RCC 7860 (cell line): ENCODE measurements at places on chromosomes 5 and 9.

GRCh38 chr9:80501635-80502034, 929.9 kb downstream of the TLE4 start:
- peak; percentile 46 for DNase-seq

DNA sequence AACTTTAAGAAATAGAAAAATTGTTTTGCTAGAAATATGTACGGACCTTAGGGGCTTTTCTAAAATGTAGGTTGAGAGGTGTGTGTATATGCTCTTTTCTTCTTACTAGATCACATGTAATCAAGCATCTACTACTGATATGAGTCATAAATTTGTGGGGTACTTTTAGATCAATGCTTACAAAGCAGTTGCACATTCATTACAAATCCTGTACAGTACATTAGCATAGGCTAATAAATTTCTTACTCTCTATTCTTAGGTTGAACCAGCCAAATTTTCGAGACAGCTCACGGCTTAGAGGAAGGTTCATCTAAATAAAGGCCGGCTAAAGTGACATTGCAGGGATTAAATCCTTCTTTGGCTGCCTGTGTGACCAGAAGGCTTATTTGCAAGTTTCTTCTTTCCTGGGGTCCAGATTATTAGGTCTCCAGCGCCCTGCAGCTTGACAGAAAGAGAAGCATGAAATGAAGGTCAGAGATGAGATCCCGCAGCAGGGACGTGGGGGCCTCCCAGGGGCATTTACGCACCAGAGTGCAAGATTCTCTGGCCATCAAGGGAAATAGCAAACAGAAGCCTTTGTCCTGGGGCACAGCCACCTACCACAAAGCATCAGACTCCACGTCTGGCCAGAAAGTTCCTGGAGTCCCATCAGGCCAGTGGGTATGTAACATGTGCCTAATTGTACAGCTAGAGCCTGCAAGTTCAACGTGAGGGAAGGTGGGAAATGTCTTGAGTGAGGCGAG, 53.0 kb downstream of the NIM1K start:
- DNase-seq = no peak

GRCh38 chr9:93675336-93676150, 99.2 kb downstream of the PHF2 start:
- DNase-seq = no peak

DNA sequence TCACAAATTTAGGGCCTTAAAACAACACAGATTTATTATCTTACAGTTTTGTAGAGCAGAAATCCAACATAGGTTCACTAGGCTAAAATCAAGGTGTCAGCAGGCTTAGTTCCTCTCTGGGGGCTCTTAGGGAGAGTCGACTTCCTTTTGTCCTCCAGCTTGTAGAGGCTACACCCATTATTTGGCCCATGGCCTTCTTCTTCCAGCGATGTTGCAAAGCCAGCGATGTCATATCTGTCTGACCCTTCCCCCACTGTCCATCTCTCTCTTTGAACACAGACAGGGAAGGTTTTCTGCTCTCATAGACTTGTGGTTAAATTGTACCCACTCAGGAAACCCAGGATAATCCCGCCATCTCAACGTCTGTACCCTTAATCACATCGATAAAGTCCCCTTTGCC, 60.3 kb upstream of the SHB start:
- no peak for DNase-seq

- no peak for DNase-seq
These were observed 6.7 kb downstream of the SLC4A9 start for GRCh38 chr5:140366589-140367255.

GRCh38 chr5:80147119-80147815, 108.6 kb downstream of the SERINC5 start:
- no peak for DNase-seq

DNA sequence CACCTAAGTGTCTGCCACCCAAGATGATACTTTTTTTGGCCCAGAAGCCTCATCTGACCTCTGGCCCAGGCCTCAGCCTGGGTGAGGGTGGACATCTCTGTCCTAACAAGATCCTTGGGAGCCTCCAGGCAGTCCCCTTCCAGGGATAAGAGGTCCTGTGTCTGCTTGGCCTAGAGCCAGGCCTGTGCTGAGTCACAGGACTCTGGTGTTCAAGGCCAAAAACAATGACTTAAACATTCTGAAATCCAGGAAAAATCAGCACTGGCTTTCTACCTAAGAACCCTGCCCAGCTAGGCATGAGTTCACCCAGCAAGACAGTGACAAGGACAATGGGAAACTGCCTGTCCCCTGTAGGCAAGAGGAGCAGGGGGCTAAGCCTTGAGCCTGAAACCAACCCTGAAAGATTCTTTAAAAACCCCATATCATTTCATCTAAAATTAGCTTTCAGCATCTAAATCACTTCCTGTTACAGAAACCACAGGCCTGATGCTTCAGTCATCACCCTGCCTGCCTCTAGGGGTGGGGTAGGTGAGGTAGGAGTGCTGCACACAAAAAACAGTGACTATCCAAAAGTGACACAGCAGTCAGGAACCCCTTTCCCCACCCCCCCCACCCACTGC, 29.9 kb downstream of the CSF2 start:
- DNase-seq = peak; percentile 92

DNA sequence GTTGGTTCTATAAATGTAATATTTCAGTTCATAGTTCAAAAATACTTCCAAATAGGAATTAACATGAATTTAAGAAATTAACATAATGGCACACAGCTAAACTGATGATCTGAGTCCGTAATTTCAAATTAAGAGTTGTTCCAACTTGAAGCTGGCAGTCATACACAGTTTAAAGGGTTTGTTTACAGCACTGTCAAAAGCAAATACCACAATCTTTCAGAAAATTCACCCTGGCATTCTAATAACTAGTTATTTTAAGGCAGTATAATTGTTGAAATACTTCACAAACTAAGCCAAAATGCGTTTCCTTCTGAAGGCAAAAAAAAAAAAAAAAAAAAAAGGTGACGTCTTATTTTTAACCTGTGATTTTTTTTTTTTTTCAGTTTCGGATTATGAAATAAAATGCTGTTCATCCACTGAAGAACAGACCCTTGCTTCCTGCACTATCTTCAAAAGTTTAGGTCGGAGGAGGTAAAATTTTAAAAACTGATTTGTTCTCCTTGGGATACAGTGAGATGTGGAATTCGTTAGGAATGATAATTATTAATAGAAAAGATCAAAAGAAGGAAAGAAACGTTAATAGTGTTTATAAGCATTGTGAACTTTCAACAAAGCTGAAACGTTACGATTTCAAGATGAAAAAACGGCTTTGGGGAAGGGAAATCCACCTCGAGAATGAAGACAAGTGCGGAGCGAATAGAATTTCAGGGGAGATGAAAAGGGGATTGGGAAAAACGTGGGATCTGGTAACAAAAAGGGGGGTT, 850 bp downstream of the IL6ST start:
- no peak for DNase-seq

GRCh38 chr9:14349447-14350348, 35.8 kb upstream of the NFIB start:
- no peak for DNase-seq

DNA sequence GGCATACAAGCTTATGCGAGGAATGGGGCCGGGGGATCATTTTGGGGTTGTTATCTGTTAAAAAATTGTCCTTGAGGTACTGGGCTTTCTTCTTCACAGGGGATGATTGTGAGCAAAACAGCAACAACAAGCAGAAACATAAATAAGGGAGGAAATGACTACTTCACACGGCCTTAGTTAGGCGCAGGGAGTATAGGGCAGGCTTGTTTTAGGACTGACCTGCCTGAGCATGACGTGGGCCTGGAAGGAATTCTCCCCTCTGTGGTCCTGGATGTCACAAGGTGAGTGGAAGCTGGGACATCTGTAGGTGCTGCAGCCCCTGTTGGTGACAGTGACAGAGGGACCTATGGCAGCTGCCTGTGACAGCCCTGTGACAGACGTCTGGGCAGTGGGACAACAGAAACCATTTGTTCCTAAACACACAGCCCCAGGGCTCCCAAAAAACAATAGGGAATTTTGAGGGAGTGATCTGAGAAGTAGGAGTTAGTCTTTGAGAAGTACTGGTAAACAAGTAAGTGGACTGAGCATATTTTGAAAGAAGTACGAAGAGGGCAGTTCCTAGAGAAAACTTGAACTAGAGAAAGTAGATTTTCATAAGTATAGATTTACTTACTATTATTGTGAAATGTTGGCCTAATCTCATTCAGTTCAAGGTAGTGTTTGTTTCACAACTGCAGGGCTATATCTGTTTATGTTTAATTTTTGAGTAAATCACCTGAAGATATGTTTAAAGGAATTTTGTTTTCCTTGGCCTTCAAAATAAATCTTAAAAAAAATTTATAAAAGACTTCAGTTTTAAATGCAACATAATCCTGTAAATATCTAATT, 113.1 kb downstream of the KDM4C start:
- DNase-seq = no peak

DNA sequence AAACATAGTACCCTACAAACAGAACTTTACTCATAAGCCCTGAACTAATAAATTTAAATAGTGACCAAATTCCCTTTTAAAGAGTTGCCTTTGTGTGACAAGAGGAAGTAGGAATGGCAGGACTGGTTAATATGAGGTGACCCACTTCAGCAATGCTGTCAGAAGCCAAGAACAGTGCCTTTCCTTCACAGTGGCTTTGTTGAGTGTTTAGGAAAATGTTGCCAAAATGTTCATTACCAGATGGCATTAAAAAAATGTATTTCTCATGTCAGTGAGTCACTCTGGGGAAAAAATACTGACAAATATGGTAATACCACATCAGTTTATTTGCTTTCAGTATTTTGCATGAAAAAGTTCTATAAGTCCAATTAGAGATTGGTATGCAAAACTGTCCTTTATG, 103.3 kb downstream of the DIRAS2 start:
- no peak for DNase-seq

GRCh38 chr5:1999794-2000193, 117.1 kb upstream of the IRX4 start:
- no peak for DNase-seq

- no peak for DNase-seq
These were observed 49.9 kb upstream of the JAK2 start for GRCh38 chr9:4935001-4935672.
